Naive B cell (primary cell): ENCODE measurements at places on chromosomes 5 and 9.
A peak's percentile ranks its signal among the peaks of the same experiment; 100 is the strongest.

DNA sequence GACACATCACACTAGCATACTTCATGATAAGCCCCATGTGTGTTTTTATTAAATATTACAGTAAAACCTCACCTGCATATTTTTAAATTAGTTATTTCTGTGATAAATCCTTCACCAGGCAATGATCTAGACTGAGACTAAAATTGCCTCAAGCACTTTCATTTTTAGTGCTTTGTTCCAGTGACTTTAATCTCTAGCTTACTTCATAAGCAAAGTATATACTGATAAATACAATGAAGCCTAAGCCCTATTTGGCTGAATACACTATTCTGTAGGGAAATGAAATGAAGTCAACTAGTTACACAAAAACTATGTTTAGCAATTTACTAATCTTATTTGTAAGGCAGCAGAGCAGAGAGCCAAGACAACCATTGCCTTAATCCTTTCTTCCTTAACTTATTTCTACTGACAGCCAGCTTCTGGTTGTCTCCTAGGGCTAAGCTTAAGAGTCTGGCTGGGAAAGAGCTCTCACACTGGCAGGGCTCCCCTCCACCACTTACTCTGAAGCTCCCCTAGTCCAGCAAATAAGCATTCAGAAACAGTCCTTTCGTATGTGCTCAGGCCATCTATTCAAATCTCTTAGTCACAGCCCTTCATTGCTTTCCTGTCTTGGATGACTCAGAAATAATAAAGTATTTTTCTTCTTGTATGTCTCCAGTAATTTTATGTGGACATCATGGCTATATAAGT is 31.4 kb upstream of the MTAP start:
- no peak for DNase-seq

- no peak for DNase-seq
Observed at GRCh38 chr5:446066-446882, 3.3 kb downstream of the EXOC3 start.

DNA sequence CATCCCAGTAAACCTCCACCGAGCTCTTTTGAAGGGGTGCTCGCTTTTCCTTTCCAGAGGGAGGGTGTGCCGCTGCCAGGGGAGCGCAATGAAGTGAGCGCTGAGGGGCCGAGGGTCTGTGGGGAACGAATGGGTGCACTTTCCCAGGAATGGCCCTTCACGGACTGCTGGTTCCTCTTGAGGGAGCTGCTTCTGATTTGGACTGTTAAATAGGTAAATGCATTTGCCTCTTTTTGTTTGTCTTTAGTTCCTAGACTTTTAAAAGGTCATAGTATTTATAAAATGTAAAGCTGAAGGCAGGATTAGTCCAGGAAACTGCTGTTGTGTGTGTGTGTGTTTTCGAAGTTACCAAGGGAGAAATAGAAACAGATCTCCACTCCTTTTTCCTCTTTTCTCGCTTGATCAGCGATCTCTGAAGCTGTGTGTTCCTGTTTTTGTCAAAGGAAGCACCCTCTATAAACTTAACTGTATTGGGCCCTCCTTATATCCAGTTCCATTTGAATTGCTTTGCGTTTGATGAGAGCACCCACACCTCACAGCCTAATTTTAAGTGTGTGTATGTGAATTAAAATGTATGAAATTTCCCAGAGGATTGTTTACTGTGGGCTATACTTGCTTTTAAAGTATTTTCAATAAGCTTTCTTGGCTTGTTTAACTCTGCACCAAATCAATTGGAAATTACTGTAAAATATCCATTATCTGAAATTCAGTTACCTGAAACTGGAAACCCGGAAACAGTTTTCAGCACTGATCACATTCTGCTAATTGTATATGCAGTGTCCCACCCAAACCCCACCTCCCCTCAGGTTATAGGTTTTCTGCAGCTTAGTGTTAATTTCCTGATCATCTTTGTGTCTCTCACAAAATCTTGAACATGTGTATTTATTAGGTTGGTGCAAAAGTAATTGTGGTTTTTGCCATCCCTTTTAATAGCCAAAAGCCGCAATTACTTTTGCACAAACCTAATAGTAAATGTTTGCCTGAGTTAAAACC is 966 bp downstream of the SNX2 start:
- DNase-seq = peak; percentile 82

- peak; percentile 97 for DNase-seq
Observed at GRCh38 chr9:128552153-128552743, at the start of gene SPTAN1. SPTAN1 (plus strand) TSS chr9:128552587; CDS start chr9:128566741, 14,154 bp downstream.

DNA sequence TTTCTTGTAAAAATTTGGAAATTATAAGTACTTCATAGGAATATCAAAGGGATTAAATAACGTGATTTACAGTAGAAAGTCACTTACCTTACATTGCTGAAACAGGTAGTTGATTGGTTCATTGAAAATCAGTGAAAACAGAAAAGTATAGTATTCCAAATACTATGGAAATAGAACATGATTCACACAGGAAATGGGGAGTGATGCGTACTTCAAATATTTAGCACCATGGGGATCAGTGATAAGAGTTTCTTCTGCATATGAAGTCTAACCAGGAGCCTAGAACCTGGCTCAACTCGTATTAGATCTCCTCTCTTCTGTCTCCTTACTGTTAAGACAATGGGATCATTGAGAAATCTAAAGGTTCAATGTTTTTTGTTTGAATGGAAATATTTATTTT is 133.3 kb downstream of the FAM174A start:
- DNase-seq = no peak

GRCh38 chr9:135244271-135245221 is 157.1 kb downstream of the OLFM1 start:
- no peak for DNase-seq

DNA sequence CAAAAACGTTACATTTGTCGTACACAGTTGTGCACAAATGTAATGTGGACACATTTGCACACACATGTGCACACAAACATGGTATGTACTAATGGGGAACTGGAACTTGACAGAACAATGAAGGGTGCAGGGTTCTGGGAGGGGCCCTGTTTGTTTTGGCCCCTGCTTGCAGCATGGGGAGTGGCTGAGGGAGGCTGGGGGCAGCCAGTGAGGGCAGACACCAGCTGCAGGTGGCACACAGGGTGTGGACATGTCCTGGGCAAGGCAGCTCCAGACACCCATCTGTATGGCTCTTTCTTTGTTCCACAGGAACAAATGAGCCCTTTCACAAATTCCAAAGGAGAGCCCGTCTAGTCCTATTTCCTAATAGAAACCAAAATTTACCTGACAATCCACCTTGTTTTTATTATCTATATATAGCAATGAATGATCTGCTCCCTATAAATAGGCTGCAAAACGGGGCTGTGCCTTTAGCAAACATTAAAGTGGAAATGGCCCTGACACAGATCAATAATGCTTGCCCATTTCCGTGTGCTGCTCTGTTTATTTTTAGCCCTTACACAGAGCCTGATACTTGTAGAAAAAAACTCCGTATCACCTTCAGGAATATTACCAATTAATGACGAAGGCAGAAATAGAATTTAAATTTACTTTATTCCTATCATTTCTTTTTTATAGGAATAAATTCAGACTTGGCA is 26.4 kb downstream of the MARCHF3 start:
- no peak for DNase-seq

GRCh38 chr5:149780043-149780737 is 50.1 kb downstream of the PPARGC1B start:
- no peak for DNase-seq

DNA sequence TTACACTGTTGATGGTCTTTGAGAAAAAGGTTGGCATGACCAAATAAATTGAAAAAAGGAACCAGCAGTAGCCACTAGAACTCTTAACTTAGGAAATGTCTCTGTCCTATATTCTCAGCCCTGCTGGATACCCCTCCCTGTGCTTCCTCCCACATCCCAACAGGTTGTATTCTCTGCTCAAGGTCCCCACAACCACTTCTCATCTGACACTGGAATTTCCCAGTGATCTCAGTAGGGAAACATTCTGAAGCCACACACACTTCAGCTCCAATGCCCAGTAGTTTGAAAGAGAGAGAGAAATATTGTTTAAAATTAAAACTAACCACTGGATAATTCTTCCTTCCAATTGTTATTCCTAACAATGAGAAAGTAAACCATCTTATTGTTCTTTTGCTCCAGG is 30.0 kb upstream of the NREP start:
- no peak for DNase-seq

- DNase-seq = no peak
Observed at GRCh38 chr5:138926688-138927448, 51.7 kb upstream of the LRRTM2 start.

GRCh38 chr5:4817767-4818166 is 322.4 kb upstream of the ADAMTS16 start:
- no peak for DNase-seq

DNA sequence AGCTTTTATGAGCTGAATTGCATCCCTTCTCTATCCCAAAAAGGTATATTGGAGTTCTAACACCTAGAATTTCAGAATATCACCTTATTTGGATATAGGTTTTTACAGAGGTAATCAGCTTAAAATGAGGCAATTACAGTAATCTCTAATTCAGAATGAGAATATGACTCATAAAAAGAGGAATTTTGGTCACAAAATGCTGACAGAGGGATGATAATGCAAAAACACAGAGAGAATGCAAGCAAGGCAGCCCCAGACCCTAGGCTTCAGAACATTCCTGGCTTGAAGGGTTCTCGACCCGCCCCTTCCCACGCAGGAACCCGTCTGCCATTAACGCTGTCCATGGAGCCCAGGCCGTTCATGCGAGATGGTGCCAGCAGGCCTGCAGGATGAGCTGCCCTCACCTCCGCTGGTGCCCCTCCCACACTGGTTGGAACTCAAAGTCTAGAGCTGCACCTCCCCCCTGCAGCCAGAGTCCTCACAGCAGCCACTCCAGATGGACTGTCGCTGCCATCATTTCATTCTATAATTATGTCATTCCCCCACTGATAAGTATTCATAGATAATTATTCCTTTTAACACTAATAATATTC is 1173.4 kb upstream of the ACO1 start:
- DNase-seq = peak; percentile 1

- DNase-seq = no peak
Observed at GRCh38 chr9:127919253-127919815, 2.5 kb upstream of the ST6GALNAC4 start.

- DNase-seq = no peak
Observed at GRCh38 chr9:27539479-27540441, 10.1 kb upstream of the MOB3B start.

GRCh38 chr9:16207161-16207560 is 654.3 kb downstream of the CCDC171 start:
- DNase-seq = no peak

GRCh38 chr9:126483468-126484073 is 130.2 kb upstream of the LMX1B start:
- no peak for DNase-seq

- no peak for DNase-seq
Observed at GRCh38 chr9:127634698-127635097, 22.6 kb downstream of the STXBP1 start.

- no peak for DNase-seq
Observed at GRCh38 chr5:145869753-145870152, 3.1 kb downstream of the GRXCR2 start.

GRCh38 chr5:167822241-167822640 is 469.2 kb upstream of the WWC1 start:
- no peak for DNase-seq

- DNase-seq = no peak
Observed at GRCh38 chr5:123382252-123382651, 41.0 kb downstream of the CEP120 start.

DNA sequence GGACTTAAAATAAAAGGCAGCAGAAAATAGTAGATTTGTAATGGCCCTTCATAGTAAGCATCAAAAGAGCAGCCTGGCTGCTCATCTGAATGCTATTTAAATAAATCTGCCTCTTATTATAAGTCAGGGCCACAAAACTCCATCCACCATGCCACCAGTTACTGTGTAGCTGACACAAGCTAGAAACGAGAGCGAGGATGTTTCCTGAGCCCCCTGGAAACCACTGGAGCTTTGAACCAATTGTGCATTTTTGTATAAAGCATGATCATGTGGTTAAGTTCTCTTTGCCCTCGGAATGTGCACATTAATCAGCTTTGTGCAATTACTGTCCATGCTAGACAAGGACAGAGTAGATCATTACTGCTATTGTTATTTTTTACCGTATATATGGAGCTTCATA is 17.4 kb downstream of the SLC24A2 start:
- no peak for DNase-seq

GRCh38 chr9:95901506-95901905 is 26.0 kb downstream of the ERCC6L2 start:
- DNase-seq = no peak

GRCh38 chr5:80479713-80480112 is 8.2 kb upstream of the FAM151B start:
- DNase-seq = no peak

DNA sequence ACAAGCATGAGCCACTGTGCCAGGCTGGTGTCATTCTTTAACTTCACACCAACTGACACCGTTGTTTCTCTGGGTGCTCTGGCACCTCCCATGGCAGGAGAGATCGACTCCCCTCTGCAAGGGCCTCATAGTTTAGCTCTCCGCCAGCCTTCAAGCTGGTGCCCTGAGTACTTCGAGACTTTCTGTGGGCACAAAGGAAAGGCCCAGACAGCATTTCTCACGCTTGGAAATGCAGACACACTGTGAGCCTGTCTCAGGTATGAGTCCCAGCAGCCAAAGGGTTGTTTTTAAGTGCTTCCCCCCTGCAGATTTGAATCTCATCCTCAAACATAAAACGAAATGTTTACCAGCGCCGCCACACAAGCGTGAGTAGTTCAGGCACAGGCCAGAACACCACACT is 11.1 kb upstream of the TCF7 start:
- no peak for DNase-seq

- DNase-seq = no peak
Observed at GRCh38 chr5:107011605-107012004, 659.1 kb downstream of the EFNA5 start.

- no peak for DNase-seq
Observed at GRCh38 chr9:115877852-115878438, 275.6 kb upstream of the PAPPA start.

DNA sequence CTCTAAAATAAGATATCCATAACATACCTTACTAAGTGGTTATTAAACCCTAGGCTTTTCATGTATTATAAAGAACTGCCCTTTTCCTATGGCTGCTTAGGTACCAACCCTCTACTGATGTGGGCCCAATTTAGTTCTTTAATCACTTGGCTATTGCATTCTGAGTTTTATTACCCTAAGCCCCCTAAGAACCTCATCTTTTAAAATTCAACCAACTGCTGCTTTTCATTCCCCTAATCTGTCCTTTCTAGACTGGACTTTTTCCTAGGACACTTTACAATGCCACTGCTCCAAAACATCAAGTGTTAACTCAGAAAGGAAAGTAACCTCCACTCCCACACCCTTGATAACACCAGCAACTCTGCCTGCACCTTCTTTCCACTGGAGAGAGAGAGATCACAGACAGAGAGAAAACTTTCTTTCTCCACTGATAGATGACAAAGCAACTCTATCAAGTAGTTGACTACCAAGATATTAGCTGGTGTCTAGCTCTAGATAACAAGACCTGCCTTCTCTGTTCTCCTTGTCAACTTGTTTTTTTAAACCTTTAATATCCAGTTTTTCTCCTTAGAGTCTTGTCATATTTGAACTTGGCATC is 27.3 kb downstream of the ELL2 start:
- DNase-seq = no peak

- DNase-seq = no peak
Observed at GRCh38 chr9:127794001-127794791, 8.4 kb downstream of the CDK9 start.

GRCh38 chr5:154677921-154678320 is 77.3 kb upstream of the LARP1 start:
- DNase-seq = no peak
